ENCODE measurements at places on chromosomes 12 and 14. TPM values are rescaled to one million over a fixed set of nuclear protein-coding genes. Genes with fewer than 3 reads are reported as not detected.

- peak; percentile 84 for DNase-seq
These were observed 192.9 kb downstream of the NUAK1 start for GRCh38 chr12:105945880-105946279.

GRCh38 chr14:104966261-104966865 is 11.8 kb downstream of the AHNAK2 start:
- DNase-seq = no peak

DNA sequence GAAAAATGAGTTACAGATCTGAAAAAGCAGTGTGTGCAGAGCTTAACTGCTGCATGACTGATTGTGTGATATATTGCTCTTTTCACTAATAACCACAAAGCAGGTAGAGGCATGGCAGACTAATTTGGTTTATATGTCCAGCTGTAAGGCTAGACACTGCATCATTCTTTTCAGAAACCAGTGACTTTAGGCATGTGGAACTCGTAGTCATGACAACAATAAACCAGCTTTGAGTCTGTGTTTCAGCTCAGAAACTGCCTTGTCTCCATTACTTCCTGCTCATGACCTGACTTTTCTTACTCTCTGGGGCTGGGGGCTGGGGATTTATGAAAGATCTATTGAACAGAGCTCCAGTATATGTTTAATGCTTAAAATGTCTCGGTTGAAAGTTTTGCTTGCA is 146.8 kb upstream of the LRIG3 start:
- peak; percentile 85 for DNase-seq

- peak; percentile 5 for DNase-seq
These were observed 692.7 kb upstream of the MGAT4C start for GRCh38 chr12:86948851-86949250.

SYNDIG1L gene
- total RNA-seq = not detected

KRT6A gene
- not detected for total RNA-seq

MIP gene
- total RNA-seq = 0.15 TPM

GLT8D2 gene
- 6.0 TPM for total RNA-seq

Data from M059J (cell line).